ENCODE measurements at places on chromosomes 3 and 15. TPM values are rescaled to one million over a fixed set of nuclear protein-coding genes. Genes with fewer than 3 reads are reported as not detected.

Gene PAK6
- 7.8 TPM for total RNA-seq

- H3K36me3 ChIP-seq = no peaks in the 10 kb centered on the region
- H3K4me3 ChIP-seq = no peak overlapping the region
- peaks cover 4% of the 10 kb centered on the region for H3K27me3 ChIP-seq
- H3K4me1 ChIP-seq = peaks cover 10% of the 10 kb centered on the region
- no peak for DNase-seq
These were observed 146.6 kb downstream of the SERPINI1 start for GRCh38 chr3:167882057-167882667.

DNA sequence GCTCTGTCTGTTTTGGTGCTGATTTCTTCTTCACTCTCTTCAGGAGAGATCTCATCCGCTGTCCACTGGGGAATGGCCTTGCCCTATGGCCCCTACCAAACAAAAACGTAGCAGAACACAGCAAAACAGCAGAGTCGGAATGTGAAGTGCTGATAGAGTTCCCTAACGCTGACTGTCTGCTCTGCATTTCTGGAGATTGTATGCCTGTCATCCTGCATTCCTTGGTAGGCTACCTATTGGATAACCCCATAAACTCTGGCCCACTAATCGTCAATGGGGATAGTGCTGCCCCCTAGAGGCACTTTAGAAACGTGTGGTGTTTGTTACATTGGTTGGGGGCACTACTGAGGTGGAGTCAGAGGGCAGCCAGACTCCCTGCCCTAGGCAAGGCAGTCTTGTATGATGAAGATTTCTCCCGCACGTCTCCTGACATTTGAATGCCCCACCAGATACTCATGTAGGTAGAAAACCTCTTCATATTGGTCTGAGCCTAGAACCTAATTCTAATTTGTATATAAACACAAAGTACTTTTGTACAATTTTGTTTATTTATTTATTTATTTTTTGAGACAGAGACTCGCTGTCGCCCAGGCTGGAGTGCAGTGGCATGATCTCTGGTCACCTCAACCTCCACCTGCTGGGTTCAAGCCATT is 15.6 kb upstream of the MAGEF1 start:
- DNase-seq = no peak
- H3K27ac ChIP-seq = peak overlapping the region; percentile 80
- peaks cover 40% of the 10 kb centered on the region for H3K4me1 ChIP-seq
- peak overlapping the region; percentile 80 for H3K4me3 ChIP-seq
- no peaks in the 10 kb centered on the region for H3K36me3 ChIP-seq
- H3K27me3 ChIP-seq = no peaks in the 10 kb centered on the region

GRCh38 chr3:33134026-33134625 is 20.3 kb downstream of the CRTAP start:
- no peak for DNase-seq
- no peak overlapping the region for H3K27ac ChIP-seq
- peaks cover 18% of the 10 kb centered on the region for H3K36me3 ChIP-seq
- H3K4me1 ChIP-seq = no peaks in the 10 kb centered on the region
- H3K4me3 ChIP-seq = no peak overlapping the region
- no peaks in the 10 kb centered on the region for H3K27me3 ChIP-seq

GRCh38 chr15:40108061-40108854 is 421 bp downstream of the BMF start:
- no peaks in the 10 kb centered on the region for H3K27me3 ChIP-seq
- no peak for DNase-seq
- peaks cover 70% of the 10 kb centered on the region for H3K4me1 ChIP-seq

- peak overlapping the region; percentile 74 for H3K4me3 ChIP-seq
- no peaks in the 10 kb centered on the region for H3K36me3 ChIP-seq
- DNase-seq = no peak
These were observed 40.8 kb downstream of the EOMES start for GRCh38 chr3:27681249-27681748.

DNA sequence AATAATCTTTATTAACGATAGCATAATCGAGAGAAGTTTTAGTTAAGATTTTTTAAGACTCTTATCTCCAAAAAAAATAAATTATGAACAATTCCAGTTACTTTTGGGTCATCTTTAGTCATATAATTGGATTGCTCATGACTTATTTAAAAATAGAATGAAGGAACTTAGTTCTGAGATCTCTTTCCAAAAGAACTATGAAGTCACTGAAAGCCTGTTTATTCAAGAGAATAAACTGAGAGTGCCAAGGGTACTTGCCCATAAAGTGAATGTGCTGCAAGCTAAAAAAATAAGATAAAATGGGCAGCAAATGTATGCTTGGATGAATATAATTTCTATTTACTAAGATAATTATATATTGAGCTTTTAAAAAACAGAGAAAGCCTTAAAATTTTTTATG is 176.5 kb upstream of the PLSCR5 start:
- H3K4me3 ChIP-seq = no peak overlapping the region
- no peaks in the 10 kb centered on the region for H3K36me3 ChIP-seq
- peaks cover 2% of the 10 kb centered on the region for H3K27me3 ChIP-seq

Gene HTR3E
- total RNA-seq = not detected

DNA sequence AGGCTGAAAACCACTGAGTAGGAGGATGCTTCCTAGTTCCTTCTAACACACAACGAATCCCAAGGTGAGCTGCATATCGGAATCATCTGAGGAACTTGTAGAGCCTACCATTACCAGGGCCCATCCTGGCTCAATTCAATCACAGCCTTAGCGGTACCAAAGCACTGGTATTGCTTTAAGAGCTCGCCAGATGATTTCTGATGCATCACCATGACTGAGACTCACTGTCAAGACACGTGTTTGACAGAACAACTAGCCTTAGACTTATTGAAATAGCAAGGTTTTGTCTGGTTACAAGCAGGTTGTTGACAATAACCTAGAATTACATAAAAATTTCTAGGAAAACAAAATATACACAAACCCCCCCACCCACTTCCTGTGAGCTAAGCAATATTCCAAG is 68.5 kb downstream of the CBLB start:
- no peaks in the 10 kb centered on the region for H3K27me3 ChIP-seq
- no peak overlapping the region for H3K4me3 ChIP-seq
- H3K27ac ChIP-seq = no peak overlapping the region
- DNase-seq = no peak

Gene ACSBG1
- 0.71 TPM for total RNA-seq

GRCh38 chr15:29435811-29436210 is 166.2 kb upstream of the NSMCE3 start:
- peaks cover 31% of the 10 kb centered on the region for H3K4me1 ChIP-seq
- no peaks in the 10 kb centered on the region for H3K36me3 ChIP-seq
- no peak overlapping the region for H3K4me3 ChIP-seq
- H3K27me3 ChIP-seq = no peaks in the 10 kb centered on the region
- DNase-seq = no peak
